NCI-H1105 treated with DMSO at 0.1 percent for 48 hours (cell line): ENCODE measurements at places on chromosomes 13 and 19.

DNA sequence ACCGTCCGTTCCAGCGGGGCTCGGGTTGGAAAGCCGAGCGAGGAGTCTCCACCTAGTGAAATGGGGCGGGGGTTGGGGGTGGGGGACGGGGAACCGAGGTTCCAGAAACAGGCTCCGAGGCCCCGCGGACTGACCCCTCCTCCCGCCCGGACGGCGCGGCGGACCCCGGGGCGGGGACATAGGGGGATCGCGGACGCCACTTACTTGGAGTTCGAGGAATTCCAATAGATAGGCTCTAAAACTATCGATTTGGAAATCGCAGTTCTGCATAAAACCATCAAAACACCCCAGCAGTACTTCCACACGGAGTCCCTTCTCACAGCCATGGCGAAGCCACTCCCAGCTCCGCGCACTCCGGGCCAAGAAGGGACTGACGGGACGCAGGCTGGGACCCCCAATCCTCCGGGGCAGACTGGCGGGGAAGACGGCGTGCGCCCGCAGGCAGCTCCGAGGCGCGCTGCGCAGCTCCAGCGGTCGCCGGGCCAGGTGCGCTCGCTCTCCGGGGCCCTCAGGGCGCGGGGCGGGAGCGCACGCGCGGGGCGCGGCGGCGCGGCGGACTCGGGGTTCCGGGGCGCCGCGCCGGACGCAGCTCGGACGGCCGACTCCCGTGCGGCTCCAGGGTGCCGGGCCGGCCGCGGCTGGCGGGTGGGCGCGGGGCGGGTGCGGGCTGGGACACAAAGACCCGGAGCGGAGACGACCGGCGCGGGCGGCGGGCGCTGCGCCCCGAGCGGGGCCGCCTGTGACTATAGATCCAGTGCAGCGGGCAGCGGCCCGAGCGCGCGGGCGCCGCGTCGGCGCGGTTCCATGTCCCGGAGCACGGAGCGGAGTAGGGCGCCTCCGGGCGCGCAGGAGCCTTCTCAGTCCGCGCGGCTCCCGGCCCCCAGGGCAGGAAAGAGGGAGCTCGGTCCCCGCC, 567 bp downstream of the EFNB2 start:
- DNase-seq = no peak

- no peak for DNase-seq
These were observed 46.6 kb upstream of the SLC15A1 start for GRCh38 chr13:98798849-98799645.

DNA sequence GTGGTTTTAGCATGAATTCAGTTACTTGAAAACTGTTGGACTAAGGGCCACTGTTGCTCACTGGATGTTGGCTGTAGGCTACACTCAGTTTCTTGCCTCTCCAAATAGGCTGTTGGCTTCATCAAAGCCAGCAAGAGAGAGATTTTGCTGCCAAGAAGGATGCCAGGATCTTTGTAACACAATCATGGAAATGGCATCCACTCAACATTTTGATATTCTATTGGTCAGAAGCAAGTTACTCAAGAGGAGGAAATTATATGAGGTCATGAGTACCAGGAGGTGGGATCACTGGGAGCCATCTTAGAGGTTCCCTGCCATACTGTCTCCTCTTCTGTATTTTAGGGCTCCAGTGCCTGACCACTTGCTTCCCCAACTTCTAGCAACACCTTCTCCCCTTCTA, 30.6 kb downstream of the SYDE1 start:
- no peak for DNase-seq

- no peak for DNase-seq
These were observed 57.3 kb downstream of the MBD3L2B start for GRCh38 chr19:6963937-6964336.

DNA sequence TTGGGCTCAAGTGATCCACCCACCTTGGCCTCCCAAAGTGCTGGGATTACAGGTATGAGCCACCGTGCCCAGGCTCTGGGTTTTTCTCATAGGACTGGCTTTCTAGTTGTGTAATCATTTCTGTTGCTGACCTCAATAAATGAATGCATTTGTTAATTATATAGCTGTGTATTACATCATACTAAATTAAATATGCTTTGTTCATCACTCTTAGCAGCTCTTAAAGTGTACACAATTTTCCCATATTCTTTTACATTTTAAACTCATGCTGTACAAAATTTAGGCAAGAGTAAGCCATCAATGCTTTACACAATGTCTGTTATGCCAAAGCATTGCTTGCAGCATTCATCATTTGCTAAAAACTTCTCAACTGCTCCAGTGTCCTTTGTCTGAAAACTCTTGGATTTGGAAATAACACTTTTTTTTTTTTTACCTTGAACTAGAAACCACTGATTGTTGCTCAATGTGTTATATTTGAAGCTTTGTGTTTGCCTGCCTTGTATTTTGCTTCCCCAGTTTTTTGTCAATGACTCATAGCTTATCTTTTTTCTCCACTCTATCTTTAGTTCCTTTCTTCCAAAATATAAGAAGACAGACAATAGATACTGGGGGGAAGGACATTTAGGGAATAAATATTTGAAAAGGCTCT, 31.4 kb downstream of the CCDC122 start:
- DNase-seq = no peak

DNA sequence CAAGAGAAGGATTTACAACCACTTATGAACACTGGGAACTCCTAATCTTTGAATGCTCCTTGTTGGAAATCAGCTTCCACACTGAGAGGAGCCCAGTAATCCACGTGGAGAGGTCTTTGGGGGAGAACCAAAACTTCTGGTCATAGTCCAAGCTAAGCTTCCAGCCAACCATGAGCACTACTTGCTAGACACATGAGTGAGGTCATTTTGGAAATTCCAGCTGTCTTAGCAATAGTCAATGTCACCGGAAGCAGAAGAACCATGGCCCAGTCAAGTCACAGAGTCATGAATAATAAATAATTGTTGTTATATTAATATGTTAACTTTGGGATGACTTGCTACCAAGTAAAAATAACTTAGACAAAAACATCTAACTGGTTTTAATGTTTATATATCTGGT, 324.9 kb upstream of the SGCG start:
- no peak for DNase-seq

- no peak for DNase-seq
These were observed 126.7 kb upstream of the MRI1 start for GRCh38 chr19:13637664-13638063.

DNA sequence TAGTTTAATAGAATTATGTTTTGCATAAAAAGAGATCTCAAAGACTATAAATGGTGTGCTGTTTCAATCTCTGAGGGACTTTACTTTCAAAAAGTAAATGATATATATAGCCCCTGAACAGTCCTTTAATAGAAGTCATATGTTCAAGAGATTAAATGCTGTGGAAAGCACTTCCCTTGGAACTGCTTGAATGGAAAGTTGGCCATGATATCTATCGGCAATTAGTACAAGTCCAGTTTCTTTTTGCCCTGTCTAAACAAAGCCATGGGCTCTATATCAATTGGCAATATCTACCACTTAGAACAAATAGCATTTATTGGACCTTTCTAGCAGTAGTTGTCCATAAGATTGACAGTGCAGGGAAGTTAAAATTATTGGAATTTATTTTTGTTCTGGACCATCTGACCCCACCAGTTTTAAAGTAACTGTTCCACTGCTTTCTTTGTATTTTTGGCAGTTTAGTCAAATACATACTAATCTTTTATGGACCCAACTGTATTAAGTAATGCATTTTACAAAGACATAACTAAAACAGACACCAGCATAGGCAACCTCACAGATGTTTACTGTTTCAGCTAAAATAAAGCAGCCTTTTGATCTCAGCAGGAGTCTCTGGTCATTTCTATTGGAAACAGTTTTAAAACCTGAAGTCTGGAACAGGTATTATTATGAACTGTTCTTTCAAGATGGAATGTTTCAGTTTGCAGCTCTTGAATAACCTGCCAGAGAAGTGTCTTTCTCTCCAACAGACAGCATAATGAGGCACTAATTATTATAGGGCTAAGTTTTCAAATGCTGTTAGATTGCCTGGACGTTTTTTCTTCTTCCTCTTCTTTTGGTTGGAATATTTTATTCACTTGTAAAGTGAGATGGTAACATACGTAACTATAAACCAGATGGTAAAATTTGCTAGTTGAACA, 282.6 kb downstream of the DCLK1 start:
- no peak for DNase-seq

GRCh38 chr13:108494991-108495645, 134.3 kb upstream of the MYO16 start:
- peak; percentile 35 for DNase-seq

GRCh38 chr19:7018828-7019227, 2.4 kb downstream of the MBD3L2B start:
- DNase-seq = no peak

- peak; percentile 9 for DNase-seq
These were observed 21.1 kb downstream of the PROSER1 start for GRCh38 chr13:39016787-39017186.

DNA sequence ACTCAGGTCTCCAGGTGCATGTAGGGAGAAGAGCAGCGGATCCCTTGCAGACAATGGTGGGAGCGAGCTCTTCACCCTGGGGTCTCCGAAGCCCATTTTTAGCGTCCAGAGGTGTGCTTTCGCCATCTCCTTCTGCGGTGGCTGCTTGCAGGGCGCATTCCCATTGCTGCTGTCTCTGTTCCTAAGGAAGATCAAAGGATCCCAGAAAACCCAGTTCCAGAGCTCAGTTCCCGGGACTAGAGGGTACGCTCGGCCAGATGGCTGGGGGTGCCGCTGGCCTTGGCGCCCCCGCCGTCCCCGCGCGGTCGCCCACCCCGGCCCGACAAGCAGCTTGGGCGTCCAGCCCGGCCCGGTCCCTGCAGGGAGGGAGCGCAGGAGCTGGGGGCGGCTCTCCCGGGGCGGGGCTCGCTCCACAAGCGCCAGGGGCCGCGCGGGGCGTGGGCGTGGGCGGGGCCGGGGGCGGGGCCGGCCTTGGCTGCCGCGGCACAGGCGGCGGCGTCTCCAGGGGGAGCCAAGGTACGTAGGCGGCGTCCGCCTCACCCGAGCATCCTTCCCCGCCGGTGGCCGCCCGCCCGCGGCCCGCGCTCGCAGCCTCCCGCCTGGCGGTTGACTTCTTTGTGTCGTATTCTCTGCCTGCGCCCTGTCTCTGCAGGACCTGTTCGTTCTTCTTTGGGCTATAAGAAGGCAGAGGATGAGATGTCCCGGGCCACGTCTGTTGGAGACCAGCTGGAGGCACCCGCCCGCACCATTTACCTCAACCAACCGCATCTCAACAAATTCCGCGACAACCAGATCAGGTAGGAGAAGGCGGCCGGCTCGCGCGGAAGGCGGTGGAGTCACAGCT, 96.8 kb downstream of the ATP8A2 start:
- DNase-seq = peak; percentile 54

DNA sequence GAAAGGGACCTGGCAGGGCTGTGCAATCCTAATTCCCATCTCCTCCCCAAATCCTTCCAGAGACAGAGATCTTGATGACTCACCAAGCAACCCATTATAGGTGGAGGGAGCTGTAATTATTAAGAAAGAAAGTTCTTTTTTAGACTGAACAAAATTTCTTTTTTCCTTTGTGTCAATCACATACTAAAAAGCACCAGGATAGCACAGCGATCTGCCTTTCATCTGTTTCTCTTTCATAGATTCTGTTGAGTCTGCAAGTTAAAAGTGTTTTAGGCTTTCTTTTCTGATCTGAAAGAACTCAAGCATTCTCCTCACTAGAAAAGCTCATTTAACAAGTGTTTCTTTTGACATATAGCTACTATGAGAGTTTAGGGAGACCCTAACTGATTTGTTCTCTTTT, 222.8 kb downstream of the DCT start:
- no peak for DNase-seq

GRCh38 chr13:91397595-91397994, 826 bp upstream of the GPC5 start:
- no peak for DNase-seq

GRCh38 chr13:36814465-36814864, 4.6 kb upstream of the RFXAP start:
- peak; percentile 35 for DNase-seq

DNA sequence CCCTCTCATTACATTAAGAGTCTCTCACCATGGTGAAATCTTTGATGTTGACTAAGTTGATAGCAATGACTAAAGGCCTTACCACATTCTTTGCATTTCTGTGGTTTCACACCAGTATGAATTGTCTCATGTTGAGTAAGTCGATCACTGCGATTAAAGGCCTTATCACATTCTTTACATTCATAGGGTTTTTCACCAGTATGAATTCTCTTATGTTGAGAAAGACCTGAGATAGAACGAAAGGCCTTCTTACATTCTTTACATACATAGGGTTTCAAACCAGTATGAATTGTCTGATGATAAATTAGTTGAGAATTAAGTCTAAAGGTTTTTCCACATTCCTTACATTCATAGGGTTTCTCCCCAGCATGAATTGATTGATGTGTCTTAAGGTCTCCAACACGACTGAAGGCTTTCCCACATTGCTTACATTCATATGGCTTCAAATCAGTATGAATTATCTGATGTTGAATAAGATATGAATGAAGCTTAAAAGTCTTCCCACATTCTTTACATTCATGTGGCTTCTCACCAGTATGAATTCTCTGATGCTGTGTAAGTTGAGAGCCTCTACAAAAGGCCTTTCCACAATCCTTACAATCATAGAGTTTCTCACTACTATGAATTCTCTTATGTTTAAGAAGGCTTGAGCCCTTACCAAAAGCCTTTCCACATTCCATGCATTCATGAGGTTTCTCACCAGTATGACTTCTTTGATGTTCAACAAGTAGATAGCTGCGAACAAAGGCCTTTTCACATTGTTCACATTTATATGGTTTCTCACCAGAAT, 45.6 kb downstream of the ZNF283 start:
- no peak for DNase-seq

- no peak for DNase-seq
These were observed 35.2 kb downstream of the PIP5K1C start for GRCh38 chr19:3664879-3665642.

- no peak for DNase-seq
These were observed 8.5 kb upstream of the SYT5 start for GRCh38 chr19:55188625-55189024.
